ENCODE measurements at places on chromosomes 2 and 18.

GRCh38 chr2:227578642-227579041 lies 20.1 kb upstream of the SCYGR2 start:
- no peak for DNase-seq

GRCh38 chr2:47078541-47079482 lies 76.3 kb downstream of the STPG4 start:
- DNase-seq: no peak

- DNase-seq: no peak
Observed at GRCh38 chr2:56084111-56084901, 99.5 kb upstream of the CCDC85A start.

GRCh38 chr18:13493725-13494124 lies 232.6 kb downstream of the FAM210A start:
- no peak for DNase-seq

GRCh38 chr18:35616664-35617423 lies 35.3 kb downstream of the GALNT1 start:
- DNase-seq: peak; percentile 59

DNA sequence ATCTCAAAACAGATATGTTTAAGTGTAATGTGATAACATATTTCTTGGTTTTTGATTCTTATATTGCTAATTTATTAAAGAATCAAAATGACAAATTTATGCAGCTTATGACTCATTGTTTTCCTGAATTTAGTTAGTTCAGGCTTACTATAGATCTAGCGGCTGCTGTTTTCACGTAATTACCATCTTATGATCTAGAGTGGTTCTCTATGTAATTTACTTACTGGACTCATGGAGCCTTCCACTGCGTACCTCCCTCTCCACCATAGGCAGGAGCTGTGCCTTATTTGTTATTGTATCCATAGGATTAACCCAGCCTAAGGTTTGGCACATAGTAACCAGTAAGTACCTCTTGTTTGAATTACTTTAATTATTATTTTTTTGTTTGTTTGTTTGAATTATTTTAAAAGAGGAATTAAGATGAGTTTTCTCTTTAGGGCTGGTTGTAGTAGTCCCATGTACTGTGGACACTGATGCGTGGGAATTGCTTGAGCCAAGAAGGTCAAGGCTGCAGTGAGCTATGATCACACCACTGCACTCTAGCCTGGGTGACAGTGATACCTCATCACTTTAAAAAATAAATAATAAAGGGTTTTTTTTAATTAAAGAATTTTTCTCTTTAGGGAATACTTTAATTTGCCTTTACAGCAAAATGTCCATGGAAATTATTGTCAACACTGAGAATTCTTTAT lies 165.5 kb downstream of the PHLPP1 start:
- no peak for DNase-seq

DNA sequence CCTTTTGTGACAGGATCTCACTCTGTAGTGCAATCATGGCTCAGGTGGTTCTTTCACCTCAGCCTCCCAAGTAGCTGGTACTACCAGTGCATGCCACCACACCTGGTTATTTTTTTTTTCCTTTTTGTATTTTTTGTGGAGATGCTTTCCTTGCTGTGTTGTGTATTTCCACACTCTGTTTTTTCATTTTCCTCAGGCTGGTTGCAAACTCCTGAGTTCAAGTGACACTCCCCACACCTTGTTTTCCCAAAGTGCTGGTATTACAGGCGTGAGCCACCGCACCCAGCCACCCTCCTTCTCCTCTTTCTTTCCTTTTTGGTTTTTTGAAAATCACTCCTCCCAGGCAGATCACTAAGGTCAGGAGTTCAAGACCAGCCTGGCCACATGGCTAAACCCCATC lies 65.0 kb downstream of the MYCN start:
- no peak for DNase-seq

DNA sequence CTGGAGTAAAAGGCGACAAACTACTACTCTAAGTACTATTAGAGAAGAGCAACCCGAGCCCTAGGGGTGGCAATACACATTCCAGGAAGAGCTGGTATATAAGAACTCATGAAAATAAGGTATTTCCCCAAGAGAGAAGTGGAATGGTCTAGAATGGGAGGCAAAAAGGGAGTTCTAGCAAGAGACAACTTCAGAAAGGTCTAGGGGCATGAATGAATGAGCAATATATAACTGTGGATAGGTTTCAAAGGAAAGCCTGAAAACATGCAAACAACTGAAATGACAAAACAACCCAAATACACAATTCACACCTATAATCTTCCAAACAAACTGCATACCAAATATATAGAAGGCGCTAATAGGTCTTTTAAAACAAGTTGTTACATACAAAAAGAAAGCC lies 22.2 kb downstream of the TRIP12 start:
- no peak for DNase-seq

GRCh38 chr2:74584088-74584645 lies 29.6 kb downstream of the DOK1 start:
- no peak for DNase-seq

DNA sequence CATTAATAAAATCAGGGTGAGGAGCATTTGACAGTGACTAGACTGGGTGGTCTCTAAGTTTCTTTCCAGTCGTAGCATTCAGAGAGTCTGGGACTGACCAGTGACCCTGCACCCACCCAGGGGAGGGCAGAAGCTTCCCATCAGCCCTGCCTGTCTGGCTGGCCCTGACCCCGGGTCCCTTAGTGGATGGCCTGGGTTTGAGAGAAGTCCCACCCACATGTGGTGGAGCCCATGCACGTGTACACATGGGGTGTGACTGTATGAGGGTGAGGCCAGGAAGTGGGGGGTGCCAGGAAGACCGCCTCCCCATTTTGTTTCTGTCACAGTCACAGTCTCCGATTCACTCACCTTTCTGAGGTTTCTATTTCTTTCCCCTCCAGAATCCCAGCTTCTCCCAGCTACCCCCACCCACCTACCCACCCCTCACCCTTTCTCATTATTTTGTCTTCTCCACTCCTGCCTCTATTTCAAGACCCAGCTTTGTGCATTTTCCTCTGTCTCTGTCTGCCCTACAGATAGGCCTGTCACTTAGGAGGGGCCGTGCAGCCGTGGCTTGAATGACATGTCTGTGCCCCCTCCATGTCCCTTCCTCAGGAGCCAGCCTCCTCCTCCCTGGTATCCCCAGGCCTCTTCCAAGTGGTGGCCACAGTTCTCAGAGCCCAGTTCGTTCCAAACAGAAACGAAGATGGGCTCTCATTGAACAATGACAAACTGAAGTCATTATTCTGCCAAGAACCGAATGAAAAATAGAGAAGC lies 13.6 kb downstream of the CIB4 start:
- DNase-seq: no peak

- no peak for DNase-seq
Observed at GRCh38 chr2:161488879-161489278, 72.8 kb downstream of the TBR1 start.

- no peak for DNase-seq
Observed at GRCh38 chr18:33901894-33902512, 322.7 kb downstream of the NOL4 start.

- DNase-seq: no peak
Observed at GRCh38 chr2:70962211-70962884, 16.1 kb upstream of the ANKRD53 start.

GRCh38 chr18:74242438-74243096 lies 49.2 kb downstream of the CYB5A start:
- no peak for DNase-seq

- no peak for DNase-seq
Observed at GRCh38 chr2:188244383-188244782, 47.3 kb upstream of the GULP1 start.

DNA sequence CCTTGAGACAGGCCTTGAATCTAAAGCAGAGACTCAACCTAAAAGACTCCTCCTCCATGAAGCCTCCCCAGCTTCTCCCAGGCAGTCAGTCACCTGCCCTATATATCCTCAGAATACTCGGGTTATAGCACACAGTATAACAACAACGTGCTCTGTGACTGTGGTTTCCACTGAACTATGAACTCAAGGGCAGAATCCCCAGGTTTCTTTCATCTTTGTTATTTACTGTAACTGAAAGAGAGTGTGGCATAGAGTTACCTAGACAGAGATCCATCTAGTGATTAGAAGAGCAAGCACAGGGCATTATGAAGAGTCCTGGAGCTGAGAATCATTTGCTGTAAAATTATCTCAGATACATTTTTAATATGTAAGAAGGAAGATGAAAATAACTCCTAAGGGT lies 281.6 kb upstream of the ZNF521 start:
- no peak for DNase-seq

- DNase-seq: no peak
Observed at GRCh38 chr2:68948710-68949109, 4.0 kb downstream of the GKN2 start.

- DNase-seq: peak; percentile 12
Observed at GRCh38 chr18:32289483-32290075, 99.7 kb downstream of the MEP1B start.

GRCh38 chr2:71102981-71103681 lies 26.9 kb downstream of the MCEE start:
- no peak for DNase-seq

- DNase-seq: no peak
Observed at GRCh38 chr2:101064125-101064502, 62.0 kb downstream of the RPL31 start.

GRCh38 chr18:59921384-59921891 lies 21.6 kb downstream of the PMAIP1 start:
- DNase-seq: peak; percentile 73

GRCh38 chr2:136389809-136390208 lies 271.9 kb upstream of the CXCR4 start:
- no peak for DNase-seq

DNA sequence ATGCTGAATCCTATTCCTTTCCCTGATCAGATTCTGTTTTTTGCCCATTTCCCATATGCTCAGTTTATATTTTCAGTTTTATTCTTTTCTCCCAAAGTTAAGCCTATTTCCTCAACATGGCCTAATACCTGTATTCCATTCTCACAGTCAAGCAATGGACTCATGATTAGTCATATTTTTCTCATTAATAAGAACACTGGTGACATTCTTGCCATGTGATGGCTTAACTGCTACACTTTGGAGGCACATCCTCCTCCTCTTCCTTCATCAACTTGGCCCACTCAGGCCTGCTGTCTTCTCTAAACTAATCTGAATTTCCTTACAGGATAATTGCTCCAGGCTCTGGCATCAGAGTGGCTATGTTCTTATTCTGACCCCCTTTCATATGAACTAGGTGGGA lies 679.2 kb downstream of the NYAP2 start:
- DNase-seq: no peak

DNA sequence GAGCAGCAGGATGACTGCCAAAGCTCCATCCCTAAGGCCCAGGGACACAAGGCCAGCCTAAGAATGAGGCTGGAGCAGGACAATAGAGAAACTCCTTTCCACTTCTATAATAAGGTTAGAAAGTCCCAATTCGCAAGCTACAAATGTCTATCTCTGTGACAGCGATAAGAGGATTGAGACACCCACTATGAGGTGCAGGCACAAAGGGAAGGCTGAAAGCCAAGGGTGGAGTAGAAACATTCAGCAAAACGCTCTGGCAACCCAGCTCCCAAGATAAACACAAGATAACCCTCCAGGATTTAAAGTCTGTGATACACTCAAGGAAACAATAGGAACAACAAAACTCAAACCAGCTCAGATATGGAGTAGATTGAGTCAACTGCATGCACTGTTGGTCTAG lies 418.0 kb upstream of the UBE2E3 start:
- DNase-seq: no peak

GRCh38 chr2:147909178-147909577 lies 64.3 kb downstream of the ACVR2A start:
- no peak for DNase-seq

DNA sequence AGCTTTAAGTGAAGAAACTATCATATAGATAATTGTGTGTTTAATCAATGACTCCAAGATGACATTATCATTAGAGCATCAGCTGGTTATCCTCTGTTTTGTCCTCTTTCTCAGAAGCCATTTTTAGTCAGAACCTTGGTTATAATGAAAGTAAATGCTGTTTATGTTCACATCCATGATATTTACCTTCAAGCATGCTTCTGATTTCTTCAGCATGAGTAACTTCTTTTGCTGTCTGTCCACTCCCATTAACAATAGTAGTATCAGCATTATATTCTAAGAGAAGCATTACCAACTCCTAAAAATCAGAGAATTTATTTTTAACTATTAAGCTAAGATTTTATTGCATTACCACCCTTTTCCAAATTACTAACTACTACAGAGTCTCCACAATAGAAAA lies 56.3 kb downstream of the OSBPL1A start:
- no peak for DNase-seq

GRCh38 chr2:239226677-239227581 lies 173.9 kb downstream of the HDAC4 start:
- no peak for DNase-seq

GRCh38 chr18:26159353-26159752 lies 25.7 kb downstream of the PSMA8 start:
- no peak for DNase-seq

GRCh38 chr2:165927774-165928173 lies 25.8 kb downstream of the TTC21B start:
- DNase-seq: no peak

- DNase-seq: no peak
Observed at GRCh38 chr2:8171608-8172007, 510.2 kb upstream of the ID2 start.

DNA sequence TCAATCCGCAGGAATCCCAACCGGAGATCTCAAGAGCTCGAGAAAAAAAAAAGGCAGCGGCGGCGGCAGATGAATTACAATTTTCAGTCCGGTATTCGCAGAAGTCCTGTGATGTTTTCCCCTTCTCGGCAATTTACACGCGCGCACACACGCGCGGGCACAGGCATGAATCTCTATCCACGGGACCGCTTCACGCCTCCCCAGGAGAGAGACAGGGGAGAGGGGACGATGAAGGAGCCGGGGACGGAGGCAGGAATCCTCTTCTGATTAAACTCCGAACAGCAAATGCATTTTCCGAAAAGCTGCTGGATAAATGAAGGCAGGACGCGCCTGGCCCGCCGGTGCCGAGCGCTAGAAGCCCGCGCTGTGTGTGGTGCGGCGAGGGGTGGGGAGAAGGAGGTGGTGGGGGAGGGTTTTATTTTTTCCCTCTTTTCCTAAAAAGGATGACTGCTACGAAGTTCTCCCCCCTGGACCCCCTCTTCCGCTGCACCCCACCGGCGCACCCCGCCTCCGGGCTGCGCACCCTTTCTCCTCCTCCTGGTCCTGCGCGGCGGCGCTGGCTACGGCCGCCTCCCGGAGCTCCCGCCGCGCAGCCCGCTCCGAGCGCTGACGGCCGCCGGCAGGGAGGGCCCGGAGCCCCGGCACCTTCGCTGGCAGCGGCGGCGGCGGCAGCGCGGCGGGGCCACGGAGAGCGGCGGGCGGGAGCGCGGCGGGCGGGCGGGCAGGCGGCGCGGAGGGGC lies at the start of gene BCL2:
BCL2 (minus strand) TSS at position 387 of the 740 bp plus-strand sequence.
- DNase-seq: no peak

- no peak for DNase-seq
Observed at GRCh38 chr2:238027058-238027457, 33.7 kb upstream of the SCLY start.
